ENCODE measurements at places on chromosomes 13 and 19. TPM values are rescaled to one million over a fixed set of nuclear protein-coding genes. Genes with fewer than 3 reads are reported as not detected.

GRCh38 chr19:1512671-1513498 is at the start of gene ADAMTSL5:
Gene ADAMTSL5, minus strand, starts transcription at chr19:1513019. Its CDS starts 2,076 bp downstream, at chr19:1510943.
- no peak for DNase-seq

DNA sequence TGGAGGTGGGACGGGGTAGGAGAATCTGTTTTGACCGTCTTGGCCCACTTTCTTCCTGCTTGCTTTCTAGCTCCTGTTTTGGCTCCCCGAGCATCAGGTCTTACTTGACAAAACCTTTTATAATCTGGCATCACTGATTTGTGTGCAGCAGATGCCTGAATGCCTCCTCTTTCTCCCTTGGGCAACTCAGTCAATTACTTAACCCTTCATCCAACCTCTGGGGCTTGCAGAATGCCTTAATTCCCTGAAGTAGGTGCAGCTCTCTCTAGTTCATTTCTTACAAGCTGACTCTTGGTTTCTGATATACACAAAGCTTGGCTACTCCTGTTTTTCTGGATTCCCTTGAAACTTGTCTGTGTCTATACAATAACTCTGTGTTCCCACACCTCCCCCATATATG is 5.7 kb upstream of the NUP58 start:
- DNase-seq = no peak

Gene KANK2
- 7.3 TPM for total RNA-seq

DNA sequence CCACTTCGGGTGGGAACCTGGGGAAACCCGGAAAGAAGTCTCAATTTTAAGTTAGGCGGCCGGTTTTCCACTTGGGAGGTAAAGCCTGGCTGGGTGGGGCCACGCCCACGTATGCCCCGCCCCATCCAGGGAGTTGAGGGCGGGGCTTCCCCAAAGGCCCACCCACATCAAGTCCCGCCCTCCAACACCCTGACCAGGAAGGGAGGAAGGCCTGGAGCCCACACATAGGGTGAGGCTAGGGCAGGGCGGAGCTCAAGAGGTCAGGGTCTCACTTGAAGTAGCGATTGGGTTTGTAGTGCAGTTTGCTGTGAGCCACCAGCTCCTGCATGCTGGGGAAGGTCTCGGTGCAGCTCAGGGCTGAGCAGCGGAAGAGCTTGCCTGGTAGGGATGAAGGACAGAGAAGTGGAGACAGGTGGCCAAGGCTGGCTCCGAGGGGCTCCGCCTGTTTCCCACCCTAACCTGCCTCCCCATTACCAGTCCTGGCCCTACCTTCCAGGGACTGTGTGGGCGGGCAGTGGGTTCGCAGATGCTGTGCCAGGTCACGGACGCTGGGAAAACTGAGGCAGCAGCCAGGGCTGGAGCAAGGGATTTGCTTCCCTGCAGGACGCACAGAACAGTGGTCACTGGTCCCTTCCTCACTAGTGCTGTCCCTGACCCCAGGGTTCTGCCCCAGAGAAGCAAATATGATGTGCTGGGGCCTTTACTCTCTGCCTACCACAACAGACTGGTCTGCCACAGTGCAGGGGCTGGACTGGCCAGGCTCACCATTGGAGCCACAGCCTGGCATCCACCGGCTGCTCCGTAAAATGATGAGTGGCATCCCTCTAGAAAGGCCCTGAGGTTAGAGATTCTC is 1.6 kb downstream of the ZNF414 start:
- DNase-seq = no peak

Gene ZNF540
- 21.6 TPM for total RNA-seq

DNA sequence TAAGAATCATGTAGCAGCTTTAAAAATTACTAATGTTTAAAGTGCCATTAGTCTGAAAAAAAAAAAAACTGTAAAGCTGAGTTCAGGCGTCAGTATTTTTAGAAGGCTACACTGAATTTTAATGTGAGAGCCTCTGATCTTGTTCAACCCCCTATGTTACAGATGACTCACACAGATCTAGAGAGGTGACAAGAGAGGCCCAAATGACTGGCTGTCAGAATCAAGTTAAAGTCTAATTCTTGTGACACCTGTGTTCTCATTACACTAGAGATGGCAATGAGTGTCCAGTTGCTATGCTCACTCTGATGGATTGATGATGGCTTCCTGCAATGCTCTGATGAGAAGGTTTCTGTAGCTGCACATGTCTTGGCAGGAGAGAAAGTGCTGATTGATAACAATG is 203.5 kb upstream of the OBI1 start:
- DNase-seq = no peak

Gene FFAR1
- total RNA-seq = not detected

GRCh38 chr19:2059422-2060201 is 8.6 kb upstream of the MKNK2 start:
- no peak for DNase-seq

Gene FUT6
- total RNA-seq = not detected

DNA sequence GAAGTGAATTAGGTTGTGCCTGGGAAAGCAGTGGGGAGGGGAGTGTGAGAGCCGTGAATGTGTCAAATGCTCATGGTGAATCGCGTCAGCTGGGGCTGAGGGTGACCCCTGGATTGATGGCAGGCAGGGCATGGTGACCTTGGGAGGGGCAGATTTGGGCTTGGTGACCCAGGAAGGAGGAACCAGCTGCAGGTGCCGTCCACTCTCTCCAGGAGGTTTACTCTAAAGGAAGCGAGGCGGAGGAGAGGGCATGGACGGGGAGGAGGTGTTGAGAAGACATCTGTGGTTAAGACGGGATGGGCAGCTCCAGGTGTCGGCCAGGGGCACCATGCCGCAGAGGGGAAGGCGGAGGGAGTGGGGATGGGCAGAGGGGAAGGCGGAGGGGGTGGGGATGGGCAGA is 28.7 kb downstream of the TMEM255B start:
- DNase-seq = no peak

Gene CEACAM3
- not detected for total RNA-seq

DNA sequence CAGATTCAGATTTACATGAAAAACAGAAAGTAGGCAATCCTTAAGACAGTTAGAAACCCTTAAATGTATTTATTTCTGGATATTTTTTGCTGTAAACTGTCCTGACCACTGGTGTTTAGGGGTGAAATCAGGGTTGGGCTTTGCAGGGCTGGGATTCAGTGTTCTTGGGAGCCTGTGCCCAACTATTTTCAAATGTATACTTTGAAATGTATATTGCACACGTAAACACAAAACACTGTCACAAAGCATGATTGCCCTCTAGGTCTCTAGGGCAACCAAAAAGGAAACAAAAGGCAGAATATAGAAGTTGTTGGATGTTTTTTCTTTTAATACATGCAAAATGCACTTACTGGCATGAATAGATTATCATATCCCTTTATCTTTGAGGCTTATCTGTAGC is 1185.4 kb downstream of the DIAPH3 start:
- DNase-seq = no peak

GRCh38 chr13:109947006-109947405 is 160.6 kb upstream of the IRS2 start:
- no peak for DNase-seq

- no peak for DNase-seq
Observed at GRCh38 chr19:14248578-14249011, 42.6 kb upstream of the ADGRL1 start.

DNA sequence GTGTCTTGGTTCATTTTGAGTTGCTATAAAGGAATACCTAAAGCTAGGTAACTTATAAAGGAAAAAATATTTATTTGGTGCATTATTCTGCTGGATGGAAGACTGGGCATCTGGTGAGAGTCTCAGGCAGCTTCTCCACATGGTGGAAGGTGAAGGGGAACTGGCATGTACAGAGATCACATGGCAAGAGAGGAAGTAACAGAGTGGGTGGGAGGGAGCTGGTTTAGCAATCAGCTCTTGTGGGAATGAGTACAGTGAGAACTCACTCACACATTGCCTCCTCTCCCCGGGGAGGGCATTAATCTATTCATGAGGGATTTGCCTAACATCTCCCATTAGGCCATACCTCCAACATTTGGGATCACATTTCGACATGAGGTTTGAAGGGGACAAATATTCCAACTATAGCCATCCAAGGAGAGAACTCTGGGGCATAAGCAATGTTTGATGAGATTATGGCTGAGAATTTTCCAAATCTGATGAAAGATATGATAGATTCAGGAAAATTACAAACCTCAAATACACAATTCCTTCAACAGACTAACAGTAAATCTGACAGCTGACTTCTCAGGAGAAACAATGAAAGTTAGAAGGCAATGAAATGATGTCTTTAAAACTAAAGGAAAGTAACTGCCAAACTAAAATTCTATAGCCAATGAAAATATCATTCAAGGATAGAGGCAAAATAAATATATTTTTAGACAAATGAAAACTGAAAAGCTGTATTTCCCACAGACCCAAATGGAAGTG is 52.5 kb downstream of the MTUS2 start:
- no peak for DNase-seq

DNA sequence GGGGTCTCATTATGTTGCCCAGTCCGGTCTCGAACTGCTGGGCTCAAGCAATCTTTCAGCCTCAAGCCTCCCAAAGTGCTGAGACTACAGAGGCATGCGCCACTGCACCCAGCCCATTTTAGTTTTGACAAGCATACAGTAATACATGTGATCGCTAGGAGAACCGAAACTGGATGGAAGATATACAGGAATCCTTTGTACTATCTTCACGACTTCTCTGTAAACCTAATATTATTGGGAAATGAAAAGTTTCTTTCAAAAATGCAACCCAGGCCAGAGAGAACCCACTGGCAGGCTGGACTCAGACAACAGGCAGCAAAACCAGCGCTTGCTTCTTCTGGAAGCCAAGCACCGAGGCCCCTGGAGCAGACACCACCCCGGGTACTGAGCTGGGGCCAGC is 9.4 kb downstream of the C19orf12 start:
- DNase-seq = no peak

Gene PRX
- 1.2 TPM for total RNA-seq

DNA sequence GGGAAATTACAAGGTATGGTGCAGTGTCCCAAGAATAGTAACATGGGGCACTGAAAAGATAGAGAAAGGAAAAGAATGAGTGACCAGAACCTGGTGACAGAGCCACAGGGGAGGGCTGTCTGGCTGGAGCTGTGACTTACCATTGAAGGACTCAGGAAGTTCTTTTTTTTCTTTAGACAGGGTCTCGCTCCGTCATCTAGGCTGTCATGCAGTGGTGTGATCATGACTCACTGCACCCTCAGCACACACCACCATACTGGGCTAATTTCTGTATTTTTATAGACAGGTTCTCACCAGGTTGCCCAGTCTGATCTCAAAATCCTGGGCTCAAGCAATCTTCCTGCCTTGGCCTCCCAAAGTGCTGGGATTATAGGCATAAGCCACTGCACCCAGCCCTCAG is 8.8 kb upstream of the CPB2 start:
- DNase-seq = no peak

- no peak for DNase-seq
Observed at GRCh38 chr13:68727798-68728197, 1379.8 kb upstream of the ATXN8OS start.

DNA sequence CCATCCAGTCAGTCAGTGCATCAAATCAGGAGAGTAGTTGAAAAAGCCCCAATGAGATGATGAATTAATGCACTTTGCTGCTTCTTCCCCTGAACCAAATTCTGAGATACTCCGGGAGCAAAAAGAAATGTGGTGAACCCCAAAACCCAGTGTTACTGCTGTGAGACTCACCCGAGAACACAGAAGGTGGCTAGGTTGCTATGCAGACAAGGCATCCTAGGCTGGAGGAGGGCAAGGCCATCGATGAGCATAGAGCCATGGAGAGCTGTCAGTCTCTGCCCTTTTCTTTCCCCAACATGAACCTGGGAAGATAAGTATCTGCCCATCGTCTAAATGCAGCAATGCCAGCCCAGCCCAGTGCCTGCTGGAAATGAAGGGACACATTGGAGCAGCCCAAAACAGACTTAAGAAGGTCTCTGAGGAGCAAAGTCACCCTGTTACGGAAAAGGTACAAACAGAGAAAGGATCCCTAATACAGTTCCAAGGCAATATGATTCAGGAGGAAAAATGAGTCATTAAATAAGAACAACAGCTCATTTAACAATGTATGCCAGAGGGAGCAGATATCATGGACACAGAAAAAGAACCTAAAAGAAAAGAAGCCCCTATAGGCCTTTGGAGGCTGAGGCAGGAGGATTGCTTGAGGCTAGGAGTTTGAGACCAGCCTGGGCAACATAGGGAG is 272.0 kb downstream of the FOXO1 start:
- no peak for DNase-seq

DNA sequence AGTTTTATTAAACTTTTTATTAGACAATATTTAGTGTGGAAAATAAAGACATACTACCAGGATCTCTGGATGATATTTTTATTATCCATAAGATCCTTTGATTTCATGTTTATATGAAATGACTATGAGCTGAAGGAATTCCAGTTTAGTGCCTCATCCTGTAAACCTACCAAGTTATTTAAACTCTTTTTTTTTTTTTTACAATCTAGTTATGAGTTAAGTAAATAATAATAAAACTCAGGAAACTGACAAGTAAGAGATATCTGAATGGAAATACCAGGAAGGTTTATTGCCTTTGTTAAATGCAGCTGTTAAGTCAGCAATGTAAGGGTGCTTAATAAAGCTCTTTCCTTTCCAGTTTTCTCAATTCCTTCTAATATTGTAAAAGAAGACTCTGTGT is 53.9 kb downstream of the RXFP2 start:
- DNase-seq = no peak

Gene FCER2
- not detected for total RNA-seq

Measured in frontal cortex (tissue), 4 donors.